ENCODE measurements at places on chromosomes 13 and 19.

GRCh38 chr13:34700155-34700554, 241.9 kb upstream of the NBEA start:
- DNase-seq: no peak

DNA sequence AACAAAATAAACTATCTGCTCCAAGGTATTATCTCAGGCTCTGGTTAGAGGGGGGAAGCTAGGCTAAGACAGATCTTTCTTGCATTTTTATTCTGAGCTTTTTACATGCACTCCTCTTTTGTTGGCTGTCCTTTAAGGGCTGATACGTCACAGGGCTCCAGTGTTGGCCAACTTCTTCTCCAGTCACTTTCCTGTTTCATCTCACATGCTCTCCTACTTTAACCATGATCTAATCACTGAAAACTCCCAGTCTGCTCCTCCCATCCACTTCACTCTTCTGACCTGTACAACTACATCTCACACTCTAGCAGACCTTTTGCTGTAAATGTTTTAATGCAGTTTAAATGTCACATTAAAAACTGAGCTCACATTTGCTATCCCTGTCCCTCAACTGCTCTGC, 510.0 kb upstream of the KLF12 start:
- DNase-seq: no peak

DNA sequence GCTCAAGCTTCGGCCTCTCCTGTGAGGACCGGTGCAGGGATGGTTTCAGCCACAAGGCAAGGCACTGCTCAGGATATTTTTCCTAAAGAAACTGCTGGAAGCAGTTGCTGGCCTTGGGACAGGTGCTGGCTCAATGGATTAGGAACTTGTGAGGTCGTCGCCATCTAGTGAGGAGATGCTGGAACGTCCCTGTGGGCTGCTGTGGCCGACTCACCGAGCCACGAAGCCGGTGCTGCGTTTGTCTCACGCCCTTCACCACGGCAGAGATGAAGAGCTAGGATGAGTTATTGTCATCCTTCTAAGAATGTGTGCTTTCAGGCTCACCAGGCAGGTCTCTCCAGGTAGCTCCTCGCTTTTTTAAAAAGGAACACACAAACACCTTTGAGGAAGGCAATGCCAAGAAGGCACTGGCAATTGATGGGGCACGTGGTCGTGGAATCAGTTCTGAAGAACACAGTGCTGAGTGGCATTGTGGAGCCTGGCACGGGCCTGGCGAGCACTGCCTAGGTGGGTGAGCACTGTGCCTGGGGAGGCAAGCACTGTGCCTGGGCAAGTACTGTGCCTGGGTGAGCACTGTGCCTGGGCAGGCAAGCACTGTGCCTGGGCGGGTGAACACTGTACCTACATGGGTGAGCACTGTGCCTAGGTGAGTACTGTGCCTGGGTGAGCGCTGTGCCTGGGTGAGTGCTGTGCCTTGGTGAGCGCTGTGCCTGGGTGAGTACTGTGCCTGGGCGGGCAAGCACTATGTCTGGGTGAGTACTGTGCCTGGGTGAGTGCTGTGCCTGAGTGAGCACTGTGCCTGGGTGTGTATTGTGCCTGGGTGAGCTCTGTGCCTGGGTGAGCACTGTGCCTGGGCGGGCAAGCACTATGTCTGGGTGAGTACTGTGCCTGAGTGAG, 140.4 kb downstream of the TEX29 start:
- no peak for DNase-seq

DNA sequence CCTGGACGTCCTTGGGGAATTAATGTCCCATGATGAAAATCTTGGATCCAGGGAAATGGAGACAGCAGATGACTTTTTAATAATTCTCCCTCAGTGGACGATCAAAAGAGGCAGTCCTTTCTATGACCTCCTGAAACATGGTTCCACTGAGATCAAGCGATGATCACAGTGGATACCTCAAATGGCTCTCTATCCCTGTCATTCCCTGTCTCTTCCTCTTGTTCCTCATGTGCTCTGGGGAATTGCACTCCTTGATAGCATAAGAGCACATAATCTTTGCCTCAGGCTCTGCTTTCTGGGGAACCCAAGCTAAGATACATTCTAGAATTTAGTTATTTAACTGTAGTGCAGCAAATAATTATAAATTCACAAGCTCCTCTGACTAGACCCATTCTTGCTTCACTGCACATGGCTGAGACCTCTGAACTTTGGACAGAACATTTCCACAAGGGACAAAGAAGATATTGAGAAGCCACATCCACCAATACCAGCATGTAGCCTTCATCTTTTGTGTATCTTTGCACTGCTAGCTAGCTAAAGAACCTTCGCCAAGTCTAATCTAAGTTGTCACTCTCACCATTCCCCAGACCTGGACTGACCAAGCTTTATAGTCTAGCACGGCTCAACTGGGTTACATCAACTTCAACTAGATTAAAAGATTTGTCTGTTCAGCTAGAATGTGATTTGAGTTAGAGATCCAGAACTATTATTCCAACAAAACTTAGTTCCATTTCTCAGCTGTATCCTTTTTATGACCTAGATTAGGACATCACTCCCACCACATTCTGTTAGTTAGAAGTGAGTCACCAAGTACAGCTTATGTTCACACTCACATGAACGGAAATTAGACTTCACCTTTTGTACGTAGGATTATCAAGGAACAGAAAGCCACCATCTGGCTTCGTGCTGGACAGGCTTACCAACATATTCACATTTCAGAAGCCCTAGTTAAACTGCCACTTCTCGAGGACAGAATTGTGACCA, 142.7 kb downstream of the SUCLA2 start:
- no peak for DNase-seq

GRCh38 chr13:109395014-109395413, 391.4 kb downstream of the IRS2 start:
- no peak for DNase-seq

DNA sequence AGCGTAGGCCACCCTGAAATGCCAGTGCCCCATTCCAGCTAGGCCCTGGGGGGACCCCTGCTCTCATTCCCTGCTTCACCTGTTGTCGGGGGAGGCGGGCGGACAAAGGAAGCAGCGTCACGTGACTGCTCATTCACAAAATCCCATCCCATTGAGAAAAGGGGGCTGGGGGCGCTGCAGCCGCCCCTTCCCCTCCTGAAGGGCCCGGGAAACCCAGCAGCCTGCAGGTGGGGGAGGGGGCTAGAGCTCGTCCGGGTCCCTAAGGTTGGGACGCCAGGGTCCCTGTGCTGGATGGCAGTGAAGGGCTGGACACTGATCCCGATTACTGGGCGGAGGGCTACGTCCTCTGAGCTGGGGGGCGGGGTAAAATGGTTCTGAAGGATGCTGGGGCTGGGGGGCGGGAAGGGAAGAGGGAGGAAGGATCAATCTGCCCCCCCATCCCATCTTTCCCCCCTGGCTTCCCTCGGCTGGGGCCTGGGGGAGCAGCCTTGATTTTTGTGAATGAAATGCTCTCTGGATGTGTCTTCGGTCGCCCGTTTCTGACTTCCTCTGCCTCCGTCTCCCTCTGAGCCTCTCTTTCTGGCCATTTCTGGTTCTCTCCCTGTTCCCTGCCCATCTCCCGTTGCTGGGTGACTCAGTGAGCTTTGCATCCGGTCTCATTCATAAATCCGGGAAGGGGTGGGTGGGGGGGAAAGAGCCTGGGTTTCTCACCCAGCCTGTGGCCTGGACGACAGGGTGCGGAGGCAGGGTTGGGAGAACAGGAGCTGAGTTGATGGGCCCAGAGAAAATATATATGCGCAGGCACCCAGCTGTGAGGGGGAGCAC, 816 bp downstream of the SPRED3 start:
- DNase-seq: no peak

DNA sequence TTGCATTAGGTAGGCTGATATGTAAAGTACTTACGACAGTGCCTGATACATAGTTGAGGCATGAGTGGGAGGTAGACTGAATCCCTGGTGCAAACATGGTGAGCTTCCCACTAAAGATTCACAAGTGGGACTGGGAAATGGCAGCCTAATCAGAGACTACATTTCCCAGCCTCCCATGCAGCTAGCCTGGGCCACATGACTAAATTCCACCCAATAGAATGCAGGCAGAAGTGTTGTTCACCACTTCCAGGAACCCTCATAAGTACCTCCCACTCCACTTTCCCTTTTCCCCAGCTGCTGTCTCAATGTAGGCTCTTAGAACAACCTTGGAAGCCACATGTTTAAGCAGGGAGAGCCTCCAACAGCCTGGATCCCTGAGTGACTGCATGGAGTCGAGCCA, 104.9 kb downstream of the CACNA1A start:
- DNase-seq: no peak

DNA sequence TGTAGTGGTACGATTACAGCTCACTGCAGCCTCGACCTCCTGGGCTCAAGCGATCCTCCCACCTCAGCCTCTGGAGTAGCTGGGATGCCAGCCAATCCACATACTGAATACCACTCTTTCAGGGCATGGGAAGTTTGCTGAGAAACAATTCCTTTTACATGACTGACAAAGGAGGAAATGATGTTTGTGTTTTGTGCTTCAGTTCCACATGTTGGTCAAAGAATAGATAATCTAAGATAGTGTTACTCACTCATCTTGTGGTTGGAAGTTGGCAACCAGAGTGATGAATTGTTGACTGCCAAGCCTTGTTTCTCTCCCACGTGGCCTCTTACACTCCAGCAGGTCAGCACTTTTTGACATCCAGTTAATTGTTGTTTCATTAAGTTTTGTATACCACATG, 7.6 kb downstream of the MBD3L2B start:
- peak; percentile 21 for DNase-seq

GRCh38 chr13:107070792-107071191, 502.9 kb upstream of the ARGLU1 start:
- no peak for DNase-seq

DNA sequence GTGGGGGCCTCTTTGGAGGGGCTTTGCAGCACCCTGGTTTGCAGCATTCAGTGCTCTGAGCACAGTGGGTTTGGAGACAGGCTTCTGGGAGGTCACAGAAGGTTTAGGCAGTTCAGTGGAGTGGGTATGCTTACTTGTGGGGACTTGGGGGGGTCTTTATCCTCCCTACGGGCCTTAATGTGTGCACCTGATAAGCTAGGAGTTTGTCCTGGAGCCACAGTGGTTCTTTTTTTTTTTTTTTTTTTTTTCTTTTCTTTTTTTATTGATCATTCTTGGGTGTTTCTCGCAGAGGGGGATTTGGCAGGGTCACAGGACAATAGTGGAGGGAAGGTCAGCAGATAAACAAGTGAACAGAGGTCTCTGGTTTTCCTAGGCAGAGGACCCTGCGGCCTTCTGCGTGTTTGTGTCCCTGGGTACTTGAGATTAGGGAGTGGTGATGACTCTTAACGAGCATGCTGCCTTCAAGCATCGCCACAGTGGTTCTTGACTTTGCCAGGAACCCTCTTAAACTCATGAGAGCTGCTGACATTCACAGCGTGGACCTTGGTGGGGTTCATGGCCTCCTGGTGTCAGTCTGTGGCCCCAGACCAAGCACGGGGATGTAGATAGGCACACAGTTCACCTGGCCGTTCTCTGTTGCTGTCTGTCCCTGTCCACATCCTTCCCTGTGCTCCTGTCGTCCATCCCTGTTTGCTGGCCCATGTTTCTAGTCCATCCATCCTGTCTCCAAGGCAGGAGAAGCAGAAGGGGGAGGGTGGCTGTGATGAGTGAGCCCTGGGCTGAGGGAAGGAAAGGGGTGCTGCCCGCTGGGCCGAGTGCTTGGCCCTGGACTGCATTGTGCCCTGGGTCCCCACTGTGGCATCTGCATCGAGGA, 2.7 kb downstream of the EGLN2 start:
- no peak for DNase-seq

GRCh38 chr19:56595548-56595899, 422 bp downstream of the ZNF71 start:
- no peak for DNase-seq

- DNase-seq: peak; percentile 96
Measured at GRCh38 chr19:48646001-48646721, at the start of gene CA11. Gene CA11, minus strand, starts transcription at chr19:48646187. Its CDS starts 555 bp downstream, at chr19:48645632.

- no peak for DNase-seq
Measured at GRCh38 chr19:48798937-48799336, 11.9 kb downstream of the BCAT2 start.
